NCI-H1105 (cell line): ENCODE measurements at places on chromosomes 12 and 14.

- no peak for DNase-seq
These were observed 202.7 kb upstream of the FRMD6 start for GRCh38 chr14:51448831-51449670.

DNA sequence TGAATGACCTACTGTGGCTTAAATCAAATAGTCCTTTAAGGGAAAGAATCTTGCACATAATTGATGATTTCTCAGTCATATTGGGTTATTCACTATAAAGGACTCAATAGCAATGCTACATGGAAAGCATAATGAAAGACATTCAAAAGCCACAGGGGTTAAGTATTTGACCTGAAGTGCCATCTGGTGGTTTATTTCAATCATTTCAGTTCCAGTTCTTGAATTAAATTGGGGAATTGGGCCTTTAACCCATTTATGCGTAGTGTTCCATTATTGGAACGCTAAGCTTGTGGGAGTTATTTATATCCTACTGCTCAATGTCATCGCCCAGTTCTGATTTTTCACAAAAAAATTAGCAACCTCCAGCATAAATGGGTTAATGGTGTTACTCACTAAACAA, 41.3 kb upstream of the C12orf71 start:
- peak; percentile 13 for DNase-seq

DNA sequence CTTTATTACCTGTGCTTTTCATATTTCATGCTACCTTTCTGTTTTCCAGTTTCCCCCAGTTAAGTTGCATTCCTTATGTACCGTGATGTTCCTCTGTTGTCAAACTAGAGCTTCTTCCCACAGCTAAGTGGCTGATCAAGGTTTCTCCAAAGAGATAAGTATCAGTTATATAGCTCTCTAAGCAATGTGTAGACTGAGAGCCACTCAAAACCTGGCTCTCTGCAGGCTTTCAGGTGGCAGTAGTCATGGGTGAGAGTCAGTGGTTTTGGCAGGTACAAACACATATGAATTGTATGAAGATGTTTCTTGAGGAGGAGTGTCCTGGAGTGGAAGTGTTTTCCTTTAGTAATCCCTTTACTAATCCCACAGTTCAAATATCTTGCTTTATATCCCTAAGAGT, 28.4 kb downstream of the TXNRD1 start:
- DNase-seq, result no peak

DNA sequence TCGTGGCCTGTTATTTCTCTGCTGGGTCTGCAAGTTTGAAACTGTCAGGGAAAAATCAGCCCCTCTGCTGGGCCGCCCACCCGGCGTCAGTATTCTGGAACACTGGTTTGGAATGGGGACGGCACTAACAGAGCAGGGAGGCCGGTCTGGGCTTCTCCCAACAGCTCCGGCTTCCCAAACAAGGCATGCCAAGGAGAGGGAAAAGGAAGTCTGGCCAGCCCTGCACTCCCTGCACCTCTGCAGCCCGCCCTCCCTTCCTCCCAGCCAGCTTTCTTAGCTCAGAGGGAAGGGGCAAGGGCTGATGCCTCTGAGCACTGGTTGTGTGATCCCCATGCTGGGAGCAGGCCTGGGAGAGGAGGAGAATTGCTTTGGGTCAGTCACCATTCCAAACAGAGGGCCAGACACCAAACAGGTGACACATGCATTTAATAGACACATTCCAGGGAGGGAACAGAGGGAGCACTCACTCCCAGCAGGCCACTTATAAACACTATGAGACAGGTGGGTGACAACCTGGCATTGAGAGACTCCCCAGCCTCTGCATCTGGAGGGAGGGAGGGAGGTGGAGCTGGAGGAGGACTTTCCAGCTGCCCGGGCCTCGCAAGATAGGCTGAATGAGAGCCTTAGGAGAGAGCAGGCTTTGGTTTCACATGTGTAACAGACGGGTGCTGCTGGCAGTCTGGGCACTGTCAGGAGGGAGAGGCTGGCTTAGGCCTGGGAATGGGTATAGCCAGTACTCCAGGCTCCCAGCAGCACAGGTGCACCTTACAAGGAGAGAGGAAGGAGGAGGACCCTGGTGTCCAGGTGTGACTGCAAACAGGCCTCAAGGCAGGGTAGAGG, 10.3 kb downstream of the KRT75 start:
- DNase-seq, result no peak

GRCh38 chr12:48765753-48766162, 23.1 kb downstream of the ADCY6 start:
- DNase-seq, result no peak

DNA sequence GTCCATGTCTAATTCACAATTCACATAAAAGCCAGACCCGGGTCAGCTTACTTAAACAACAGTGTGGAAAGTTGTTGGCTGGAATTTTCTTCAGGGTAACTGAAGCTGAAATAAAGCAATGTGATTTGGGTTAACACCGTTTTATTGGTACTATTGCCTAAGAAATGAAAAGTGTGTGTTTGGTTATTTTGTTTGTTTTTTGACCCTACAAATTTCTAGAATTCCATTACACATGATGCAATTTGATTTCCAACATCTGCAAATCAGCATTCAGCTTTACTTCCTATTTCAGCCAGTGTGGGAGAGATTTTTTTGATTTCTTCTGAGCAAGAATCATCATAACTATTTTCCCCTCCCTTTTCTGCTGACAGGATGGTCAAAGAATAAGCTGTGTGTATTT, 45.7 kb upstream of the CLMN start:
- DNase-seq, result no peak

- no peak for DNase-seq
These were observed 77.3 kb downstream of the TMX1 start for GRCh38 chr14:51317373-51317772.

DNA sequence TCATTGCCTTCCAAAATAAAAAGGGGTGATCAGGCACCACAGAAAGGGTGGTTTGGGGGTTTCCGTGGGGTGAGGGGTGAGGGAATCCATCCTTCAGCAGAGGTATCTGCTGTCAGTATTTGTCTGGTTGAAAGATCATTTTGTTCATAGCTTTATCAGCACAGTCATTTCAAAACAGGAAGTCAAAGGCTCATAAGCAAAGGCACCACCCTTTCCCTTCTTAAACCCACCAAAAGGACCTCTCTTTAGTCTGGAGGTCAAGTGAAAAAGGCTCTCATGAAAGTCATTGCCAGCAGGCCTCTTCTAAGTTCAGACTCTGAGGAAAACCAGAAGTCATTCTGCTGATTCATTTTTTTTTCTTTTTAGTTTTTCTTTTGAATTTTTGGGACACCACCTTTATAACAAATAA, 6.2 kb downstream of the CHST11 start:
- no peak for DNase-seq

DNA sequence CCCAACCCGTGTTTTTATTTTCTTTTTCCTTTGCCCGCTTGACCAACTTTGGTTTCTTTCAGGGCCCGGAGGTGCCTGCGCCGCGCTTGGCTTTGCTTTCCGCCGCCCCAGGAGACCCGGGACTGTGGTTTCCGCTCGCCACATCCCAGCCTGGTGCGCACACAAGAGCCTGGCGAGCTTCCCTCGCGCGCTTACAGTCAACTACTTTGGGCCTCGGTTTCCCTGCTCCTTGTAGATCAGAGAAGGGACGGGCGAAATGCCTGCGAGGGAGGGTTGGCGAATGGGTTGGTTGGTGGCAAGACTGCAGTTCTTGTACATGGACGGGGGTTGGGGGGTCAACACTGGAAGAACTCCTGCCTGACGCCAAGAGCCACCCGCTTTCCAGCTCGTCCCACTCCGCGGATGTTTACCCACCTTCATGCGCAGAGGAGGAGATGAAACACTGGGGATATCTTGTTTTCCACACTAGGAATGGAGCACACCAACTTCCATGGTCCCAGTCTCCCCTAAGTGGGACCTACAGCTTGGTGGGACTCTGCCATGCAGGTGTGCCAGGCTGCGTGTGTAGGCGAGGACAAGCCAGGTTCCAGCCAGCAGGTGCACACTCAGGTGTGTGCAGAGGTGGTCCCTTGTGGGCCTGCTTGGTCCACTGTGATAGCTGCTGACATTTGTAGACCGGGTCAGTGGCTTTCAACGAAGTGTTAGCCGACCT, 16.6 kb upstream of the TBX3 start:
- no peak for DNase-seq

- no peak for DNase-seq
These were observed 53.9 kb downstream of the KIF26A start for GRCh38 chr14:104192146-104192882.

- DNase-seq, result no peak
These were observed 33.0 kb downstream of the MTHFD1 start for GRCh38 chr14:64421166-64421565.

GRCh38 chr12:85507456-85507855, 227.4 kb downstream of the ALX1 start:
- DNase-seq, result no peak

- no peak for DNase-seq
These were observed 32.7 kb upstream of the SELPLG start for GRCh38 chr12:108666401-108666881.

GRCh38 chr12:47124451-47124850, 44.7 kb upstream of the AMIGO2 start:
- no peak for DNase-seq

DNA sequence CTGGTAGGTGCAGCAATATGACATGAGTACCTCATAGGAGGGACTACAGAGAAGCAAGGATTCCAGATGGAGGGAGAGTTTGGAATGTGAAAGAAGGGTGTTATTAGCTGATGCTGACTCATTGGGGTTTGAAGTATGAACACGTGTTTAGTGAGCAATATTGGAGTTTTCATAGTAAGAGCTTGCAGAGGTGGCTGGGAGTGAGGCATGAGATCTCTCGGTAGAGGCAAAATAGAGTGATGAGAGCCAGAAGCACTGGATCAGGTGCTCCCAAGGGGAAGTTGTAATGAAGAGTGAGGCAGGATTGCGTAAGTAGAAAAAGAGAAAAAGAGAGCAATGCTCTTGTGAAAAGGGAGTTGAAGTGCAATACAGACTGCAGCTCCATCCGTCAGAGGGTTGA, 42.1 kb downstream of the MGST1 start:
- DNase-seq, result no peak

GRCh38 chr12:77087427-77087826, 22.1 kb upstream of the E2F7 start:
- DNase-seq, result no peak

GRCh38 chr12:116916714-116917114, 6.0 kb downstream of the FBXW8 start:
- no peak for DNase-seq

- DNase-seq, result no peak
These were observed 4.5 kb downstream of the KRT83 start for GRCh38 chr12:52316701-52317100.
